ENCODE measurements at places on chromosomes 16 and 17.

- DNase-seq = peak; percentile 63
These were observed 11.1 kb downstream of the CANT1 start for GRCh38 chr17:78998311-78999055.

GRCh38 chr17:46942441-46943217 is 19.7 kb downstream of the GOSR2 start:
- DNase-seq = peak; percentile 52

GRCh38 chr17:13378361-13378760 is 223.4 kb downstream of the HS3ST3A1 start:
- DNase-seq = no peak

- DNase-seq = no peak
These were observed 21.0 kb upstream of the EVPL start for GRCh38 chr17:76048025-76048605.

DNA sequence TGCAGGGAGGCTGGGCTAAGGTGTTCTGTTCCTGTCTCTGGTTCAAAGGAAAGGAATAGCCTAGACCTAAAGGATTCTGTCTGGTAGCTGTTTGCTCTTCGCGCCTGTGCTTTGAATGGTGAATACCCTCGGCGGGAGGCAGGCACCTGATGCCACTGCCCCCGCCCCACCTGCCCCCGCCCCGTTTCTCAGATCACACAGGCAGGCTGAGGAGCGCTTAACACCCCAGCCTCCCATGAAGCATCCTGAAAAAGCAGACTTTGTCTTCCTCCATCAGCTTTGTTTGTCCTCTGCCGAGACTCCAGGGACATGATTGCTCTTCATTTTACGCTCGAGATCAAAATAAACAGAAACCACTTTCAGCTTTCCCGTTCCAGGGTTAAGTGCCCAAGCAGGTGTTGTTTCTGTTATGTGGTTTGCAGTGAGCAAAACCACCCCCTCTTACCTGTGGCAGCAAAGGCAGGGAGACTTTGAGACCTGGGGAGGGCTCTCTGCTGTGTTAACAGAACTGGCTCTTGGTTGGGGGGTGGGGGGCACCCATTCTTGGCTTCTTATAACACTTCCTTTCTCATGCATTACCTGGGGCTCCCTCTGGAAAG is 452.1 kb downstream of the WWOX start:
- DNase-seq = no peak

DNA sequence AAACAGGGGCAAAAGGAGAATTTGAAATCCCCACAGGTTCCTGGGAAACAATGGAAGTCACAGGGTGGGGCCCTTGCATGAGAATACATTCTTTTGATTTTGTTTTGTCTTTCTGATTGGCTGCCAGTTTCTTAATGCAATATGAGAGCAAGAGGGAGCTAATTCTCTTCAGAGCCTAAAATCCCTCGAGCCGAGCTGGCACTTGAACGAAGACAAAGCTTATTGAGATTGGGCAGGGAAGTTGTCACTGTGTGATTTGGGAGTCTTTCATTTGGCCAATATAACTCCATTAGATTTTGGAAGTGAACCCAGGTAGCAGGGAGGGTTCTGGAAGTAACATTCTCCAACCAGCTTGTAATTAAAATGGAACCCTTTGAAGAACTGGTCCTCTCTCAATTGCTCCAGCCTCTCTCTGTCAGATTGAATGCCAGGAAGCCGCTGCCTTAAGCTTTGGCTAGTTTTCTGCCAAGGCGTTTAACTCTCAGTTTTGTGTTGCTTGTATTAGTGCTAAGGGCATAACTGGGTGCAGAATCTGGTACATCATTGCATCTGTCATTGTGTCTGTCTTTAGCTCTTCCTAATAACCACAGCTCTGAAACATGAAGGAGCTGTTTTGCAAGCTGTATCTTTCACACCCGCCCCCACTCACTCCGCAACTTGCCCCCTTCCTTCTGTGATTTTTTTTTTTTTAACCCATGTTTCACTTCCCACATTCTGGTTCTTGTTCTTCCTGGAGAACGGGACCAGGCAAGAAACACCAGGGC is 272.0 kb downstream of the MAF start:
- no peak for DNase-seq

GRCh38 chr17:50653738-50654137 is 19.1 kb downstream of the ABCC3 start:
- no peak for DNase-seq

DNA sequence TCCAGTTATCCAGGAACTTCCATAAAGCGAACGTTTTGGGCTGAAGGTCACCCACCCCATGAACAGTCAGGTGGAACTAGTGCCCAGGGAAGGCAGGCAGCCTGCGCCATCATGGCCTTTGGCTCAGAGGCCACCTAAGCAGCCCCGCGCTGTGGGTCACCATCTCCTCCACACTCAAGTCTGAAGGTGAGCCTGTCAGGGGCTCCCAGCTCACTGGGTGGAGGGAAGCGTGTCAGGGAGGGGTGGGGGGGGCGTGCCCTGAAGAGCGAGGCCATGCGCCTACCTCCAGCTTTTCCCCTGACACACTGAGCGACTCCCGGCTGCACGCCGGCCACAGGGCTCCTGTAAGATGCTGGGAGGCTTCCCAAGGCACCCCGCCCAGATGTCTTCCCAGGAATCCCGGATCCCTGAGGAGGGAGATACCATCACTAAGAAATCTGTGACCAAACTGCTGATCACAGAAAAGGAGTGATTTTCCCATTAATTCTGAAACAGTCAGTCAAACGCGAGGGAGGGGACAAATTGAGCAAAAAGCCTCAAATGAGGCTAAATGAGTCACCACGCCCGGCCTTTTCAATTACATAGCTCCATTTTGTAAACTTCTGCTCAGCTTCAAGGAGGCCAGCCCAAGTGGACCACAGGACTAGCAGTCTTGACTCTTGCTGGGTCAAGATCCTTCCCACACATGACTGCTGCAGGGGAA is 26.5 kb upstream of the SLC25A19 start:
- no peak for DNase-seq

- DNase-seq = no peak
These were observed 17.0 kb upstream of the TMC5 start for GRCh38 chr16:19400711-19401110.

GRCh38 chr16:48395375-48395774 is 10.2 kb upstream of the SIAH1 start:
- no peak for DNase-seq

- DNase-seq = peak; percentile 30
These were observed 325.3 kb downstream of the UTP18 start for GRCh38 chr17:51585514-51586104.

- no peak for DNase-seq
These were observed 991 bp downstream of the GPRC5C start for GRCh38 chr17:74432766-74433391.

DNA sequence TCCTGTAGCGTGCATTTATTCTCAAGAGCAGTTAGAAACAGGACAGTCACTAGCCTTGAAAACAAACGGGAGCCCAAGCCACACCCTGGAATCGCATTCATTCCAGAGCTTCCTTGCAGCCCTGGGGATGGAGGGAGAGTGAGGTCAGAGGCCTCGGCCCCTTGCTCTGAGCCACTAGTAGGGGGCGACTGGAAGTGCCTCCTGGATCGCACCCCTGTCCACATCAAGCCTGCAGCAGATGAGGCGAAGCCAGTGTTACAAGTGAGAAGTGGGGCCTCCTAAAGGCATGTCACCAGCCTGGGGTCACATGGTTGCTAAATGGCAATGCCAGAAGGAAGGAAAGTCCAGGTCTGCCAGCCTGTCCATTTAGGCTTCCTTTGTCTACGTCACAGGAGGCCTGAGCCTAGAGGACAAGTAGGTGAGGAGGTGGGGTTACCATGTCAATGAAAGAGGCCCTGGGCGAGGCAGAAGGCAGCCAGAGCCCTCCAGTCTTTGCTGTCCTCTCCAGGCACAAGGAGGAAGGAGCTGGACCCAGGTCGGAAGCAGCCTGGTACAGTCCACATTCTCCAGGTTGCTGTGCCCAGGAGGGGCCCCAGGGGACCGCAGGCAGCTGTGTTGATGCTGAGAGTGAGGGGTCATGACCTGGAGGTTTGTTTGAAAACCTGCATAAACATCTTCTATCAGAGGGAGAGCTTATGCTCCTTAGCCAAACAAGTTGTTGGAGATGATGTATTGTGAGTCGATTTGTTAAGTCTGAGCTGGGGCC is 3.0 kb upstream of the RCVRN start:
- DNase-seq = no peak

- peak; percentile 21 for DNase-seq
These were observed 47.9 kb downstream of the WDR59 start for GRCh38 chr16:74936902-74937560.

DNA sequence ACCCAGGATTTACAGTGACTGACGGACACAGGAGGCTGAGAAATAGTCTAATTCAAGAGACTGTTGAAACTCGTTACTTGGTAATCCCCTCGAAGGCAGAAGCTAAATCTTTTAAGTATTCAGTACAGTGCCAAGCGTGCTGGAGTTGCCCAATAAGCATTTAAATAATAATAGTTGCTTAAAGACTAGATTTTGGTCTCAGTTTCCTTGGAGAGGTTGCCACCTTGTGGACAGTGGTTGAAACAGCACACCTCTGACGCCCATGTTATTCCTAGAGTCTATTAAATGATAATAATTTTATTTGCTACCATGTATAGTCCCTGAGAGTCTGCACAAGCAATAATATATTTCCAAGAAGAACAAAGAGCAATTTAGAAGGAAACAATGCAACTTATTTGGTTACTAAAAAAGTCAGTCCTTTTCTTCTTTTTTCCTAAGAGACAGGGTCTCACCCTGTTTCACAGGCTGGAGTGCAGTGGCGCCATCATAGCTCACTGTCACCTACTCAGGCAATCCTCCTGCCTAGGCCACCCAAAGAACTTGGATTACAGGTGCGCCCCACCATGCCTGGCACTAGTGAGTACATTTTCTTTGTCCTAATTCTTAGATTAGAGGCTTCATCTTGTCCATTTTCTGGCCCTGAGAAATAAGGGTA is 138.0 kb upstream of the NUDT7 start:
- peak; percentile 48 for DNase-seq

Data from LoVo (cell line).